ENCODE measurements at places on chromosomes 4 and X.

DNA sequence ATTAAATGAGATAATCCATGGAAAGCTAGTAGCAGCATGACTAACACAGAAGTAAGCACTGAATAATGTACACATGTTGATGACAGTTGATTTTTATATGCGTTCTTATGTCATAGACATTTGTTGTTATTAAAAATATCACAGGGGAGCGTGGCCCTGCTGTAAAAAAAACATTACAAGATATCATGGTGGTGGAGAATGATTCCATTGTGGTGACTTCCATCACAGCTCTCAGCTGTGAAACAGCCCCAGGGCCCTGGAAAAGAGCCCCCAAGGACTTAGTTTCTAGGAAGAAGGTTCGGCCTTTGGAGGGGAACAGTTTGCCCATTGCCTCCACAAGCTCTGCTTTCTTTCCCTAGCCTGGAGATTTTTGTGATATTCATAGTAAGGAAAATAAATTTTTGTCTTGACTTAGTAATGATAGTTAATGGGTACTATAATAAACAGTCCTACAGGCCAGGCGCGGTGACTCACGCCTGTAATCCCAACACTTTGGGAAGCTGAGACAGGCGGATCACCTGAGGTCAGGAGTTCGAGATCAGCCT is 49.9 kb downstream of the FAM114A1 start:
- no peak for DNase-seq

- DNase-seq = no peak
Observed at GRCh38 chrX:73563738-73564068, 706 bp downstream of the CHIC1 start.

GRCh38 chr4:21554500-21554899 is 394.1 kb downstream of the KCNIP4 start:
- no peak for DNase-seq

DNA sequence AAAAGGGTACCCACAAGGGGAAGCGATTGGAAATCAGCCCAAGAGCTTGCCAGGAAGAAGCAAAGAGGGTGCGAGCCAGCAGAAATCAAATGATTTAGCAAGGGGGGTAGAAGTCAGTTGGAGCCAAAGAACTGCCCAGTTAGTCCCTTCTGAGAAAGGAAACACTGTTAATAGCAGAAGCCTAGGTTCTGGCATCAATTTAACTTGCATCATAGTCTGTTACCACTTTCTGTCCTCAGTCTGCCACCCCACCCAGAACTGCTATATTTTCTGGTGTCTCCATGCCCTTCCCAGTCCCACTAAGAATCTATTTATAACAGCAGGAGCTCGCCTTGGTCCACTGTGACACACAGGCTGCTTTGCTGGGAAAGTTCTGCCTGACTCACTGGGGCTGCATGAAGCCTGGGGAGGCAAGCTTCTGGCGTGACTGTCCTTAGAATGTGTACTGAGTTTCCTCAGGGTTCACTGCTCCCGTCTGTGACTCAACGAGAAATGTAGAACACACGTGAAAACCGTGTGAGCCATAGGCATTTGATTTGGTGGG is 157.8 kb upstream of the TTC29 start:
- DNase-seq = no peak

DNA sequence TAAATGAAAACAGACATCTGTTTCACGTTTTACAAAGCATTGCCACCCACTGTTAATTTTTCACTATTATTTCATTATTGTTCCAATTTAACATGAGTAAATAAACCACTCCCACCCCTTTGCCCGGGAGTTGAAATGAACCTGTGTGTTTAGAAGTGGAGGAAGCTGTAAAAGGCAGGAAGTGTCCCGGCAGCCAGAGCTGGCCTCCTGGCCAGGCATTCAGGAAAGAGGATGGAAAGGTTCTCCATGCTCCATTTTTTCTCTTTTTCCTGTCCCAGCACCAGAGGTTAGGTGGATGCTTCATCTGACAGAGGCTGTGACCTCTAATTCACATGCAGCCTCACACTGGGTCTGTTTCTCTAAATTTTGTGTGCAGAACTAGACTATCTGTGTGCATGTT is 55.5 kb upstream of the LNX1 start:
- no peak for DNase-seq

DNA sequence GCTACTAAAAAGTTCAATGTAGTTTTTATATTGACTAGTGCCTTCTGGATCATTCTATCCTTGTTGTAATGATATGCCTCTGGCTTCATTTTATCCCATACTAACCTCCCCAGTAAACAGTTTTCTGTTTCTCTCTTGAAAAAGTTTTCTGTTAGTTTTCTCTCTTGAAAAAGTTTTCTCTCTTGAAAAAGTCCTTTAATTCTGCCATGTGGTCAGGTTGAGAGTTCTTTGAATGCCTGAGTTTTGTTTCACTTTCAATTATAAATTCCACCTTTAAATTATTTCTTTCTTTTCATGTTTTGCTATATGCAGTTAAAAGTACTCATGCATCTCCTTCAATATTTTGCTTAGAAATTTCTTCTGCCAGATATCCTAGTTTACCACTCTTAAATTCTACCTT is 1139.6 kb downstream of the STPG2 start:
- DNase-seq = no peak

DNA sequence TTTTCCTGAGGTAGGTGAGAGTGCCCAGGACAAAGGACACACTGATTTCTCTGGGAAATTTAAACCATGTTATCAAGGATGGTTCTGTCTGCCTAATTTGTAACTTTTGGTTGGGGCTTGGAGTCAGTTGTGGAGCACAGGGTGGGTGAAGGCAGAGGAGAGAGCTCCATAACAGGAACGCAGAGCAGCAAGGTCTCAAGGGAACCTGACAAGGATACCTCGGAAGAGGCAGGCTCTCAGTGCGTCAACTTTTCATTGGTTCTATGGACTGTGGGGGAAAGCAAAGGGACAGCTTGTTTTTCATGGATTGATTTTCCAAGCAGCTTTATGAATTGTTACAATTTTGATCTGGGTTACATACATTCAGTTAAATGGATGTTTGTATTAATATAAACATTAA is 110.4 kb downstream of the SLIT2 start:
- DNase-seq = no peak

- no peak for DNase-seq
Observed at GRCh38 chrX:106208154-106208553, 40.0 kb downstream of the PWWP3B start.

- no peak for DNase-seq
Observed at GRCh38 chrX:12877386-12877785, 10.5 kb downstream of the TLR7 start.

DNA sequence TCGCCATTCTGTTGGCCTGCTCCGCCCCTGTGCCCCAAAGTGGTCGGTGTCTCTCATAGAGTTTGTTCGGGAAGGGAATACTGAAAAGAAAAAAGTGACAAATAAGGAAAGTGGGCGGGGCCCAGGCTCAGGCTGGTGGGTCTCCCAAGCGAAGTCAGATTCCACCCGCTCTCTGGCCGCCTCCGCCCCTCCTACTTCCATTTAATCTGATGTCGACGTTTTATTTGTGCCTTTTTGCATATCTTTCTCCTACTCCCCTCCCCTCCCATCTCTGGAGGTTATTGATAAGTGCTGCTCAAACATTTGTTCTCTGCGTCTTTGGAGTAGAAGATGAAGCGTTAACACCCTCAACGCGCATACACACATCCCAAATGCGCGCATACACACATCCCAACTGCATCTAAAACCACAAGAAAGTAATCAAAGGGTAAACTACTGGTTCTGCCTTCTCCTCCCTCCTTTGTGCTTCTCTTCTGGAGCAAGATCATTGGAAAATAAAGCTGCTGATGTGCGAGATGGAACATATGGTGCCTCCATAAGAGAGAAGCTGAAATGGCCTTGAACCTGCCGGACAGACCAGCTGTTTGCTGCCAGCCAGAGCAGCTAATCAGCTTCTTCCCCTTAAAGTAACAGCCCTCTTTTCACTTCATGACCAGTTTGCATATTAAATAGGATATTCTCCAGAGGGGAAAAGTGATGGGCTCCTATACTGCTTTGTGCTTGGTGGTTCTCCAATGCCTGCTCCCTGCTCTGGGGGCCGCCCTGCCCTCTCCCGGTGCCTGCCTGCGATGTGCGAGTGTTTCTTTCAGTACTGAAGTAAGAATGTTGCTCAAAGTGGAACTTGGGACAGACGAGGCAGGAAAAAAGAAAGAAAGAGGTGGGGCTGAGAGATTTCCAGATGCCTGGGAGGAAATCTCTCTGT is 3.1 kb downstream of the MAMLD1 start:
- DNase-seq = peak; percentile 59

DNA sequence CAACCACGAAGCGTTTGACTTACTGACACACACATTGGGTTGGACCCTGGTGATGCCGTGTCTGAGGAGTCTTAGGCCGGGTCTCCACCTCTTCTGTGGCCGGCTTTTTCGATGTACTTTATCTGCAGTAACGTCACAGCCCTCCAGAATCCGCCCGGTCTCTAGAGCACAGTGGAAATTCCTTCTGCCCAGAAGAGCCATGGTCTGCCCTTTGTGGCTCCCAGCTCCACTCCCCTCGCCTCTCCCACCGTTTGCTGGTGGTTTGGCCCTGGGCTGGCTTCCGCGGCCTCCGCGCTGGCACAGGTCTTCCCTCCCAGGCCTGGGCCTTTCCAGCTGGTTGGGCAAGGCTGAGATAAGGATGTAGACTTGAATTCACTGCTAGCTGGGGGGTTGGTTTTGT is 4.3 kb downstream of the MAEA start:
- DNase-seq = no peak

DNA sequence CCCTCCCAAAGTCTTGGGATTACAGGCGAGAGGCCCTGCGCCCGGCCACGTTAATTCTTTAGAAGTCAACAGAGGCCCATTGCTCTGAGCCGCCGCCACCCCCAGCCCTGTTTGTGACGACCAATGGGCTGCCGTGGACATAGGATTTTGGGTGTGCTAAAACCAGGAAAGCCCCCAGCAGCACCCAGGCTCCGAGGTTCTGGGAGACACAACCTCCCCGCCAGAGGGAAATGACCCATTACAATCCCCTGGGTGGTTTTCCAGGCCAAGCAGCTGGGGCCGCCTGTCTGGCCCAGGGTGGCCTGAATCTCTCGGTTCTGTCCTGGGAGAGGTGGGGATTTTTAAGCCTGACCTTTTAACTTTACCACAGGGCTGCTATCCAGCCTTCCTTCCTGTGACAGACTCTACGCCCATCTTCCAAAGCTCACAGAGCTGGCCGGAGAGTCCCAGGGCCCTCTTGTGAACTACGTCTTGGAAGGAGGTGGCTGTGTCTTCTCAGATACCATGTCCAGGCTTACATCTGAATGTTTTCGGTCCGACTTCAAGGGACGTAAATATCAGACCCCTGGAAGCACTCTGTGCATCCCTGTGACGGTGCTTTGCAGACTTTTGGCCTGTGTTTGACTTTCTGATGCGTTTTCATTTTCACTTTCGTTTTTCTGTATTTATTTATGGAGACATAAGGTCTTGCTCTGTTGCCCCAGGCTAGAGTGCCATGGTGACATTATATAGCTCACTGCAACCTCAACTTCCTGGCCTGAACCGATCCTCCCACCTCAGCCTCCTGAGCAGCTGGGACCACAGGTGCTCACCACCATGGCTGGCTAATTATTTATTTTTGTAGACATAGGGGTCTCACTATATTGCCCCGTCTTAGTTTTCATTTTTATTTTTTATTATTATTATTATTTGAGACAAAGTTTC is 36.0 kb downstream of the P2RY8 start:
- no peak for DNase-seq

GRCh38 chrX:72620550-72621145 is 48.0 kb upstream of the HDAC8 start:
- no peak for DNase-seq

GRCh38 chr4:156945532-156945931 is 26.1 kb downstream of the PDGFC start:
- no peak for DNase-seq

DNA sequence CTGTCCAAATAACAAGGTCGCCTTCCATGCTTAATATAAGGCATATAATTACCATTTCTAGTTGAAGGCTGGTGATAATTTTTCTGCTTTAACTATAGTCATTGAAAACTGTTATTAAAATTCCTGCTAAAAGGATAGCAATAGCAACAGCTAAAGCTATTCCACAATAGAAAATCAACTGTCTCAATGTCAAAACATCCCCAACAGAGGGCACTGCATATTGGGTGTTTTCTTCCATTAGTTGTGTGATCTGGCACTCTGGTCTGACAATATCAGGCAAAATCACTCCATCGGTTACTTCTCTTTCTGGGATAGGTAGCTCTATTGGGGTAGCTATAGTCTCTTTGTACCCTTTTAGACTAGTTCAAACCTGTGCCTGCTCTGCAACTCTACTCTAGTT is 53.5 kb downstream of the TMPRSS11F start:
- DNase-seq = no peak

- peak; percentile 95 for DNase-seq
Observed at GRCh38 chr4:6574747-6575502, at the start of gene MAN2B2. Gene MAN2B2 (plus strand): TSS chr4:6575189. CDS start chr4:6575211, 22 bp downstream.

- peak; percentile 64 for DNase-seq
Observed at GRCh38 chr4:15004739-15005301, 2.5 kb downstream of the CPEB2 start.

GRCh38 chr4:5191831-5192230 is 140.6 kb downstream of the STK32B start:
- DNase-seq = no peak

Data from ecto neural progenitor cell (in vitro differentiated cells).